BE2C (cell line): ENCODE measurements at places on chromosomes 3 and 15.
A peak's percentile ranks its signal among the peaks of the same experiment; 100 is the strongest.

DNA sequence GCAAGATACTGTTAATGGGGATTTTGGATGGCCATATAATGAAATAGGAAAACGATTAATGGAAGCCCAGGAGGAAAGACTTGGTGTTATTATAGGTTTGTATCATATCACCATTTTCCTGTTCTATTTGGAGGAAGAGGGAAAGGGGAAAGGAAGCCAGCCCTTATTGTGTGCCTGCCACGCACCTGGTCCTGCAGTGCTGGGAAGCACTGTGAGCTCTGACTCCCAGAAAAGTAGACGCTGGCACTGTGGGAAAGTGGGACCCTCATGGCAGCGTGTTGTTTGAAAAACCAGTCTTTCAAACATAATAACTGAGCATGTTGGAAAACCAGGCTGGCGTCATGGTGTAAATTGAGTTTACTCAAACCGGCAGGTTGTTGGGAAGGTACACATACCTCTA, 22.0 kb downstream of the CGNL1 start:
- no peak for DNase-seq

GRCh38 chr3:150146991-150147761, 176.5 kb upstream of the PFN2 start:
- no peak for DNase-seq

- DNase-seq, result no peak
Observed at GRCh38 chr3:73225146-73225855, 163.8 kb downstream of the EBLN2 start.

GRCh38 chr3:196127308-196128040, 45.6 kb upstream of the TFRC start:
- no peak for DNase-seq

GRCh38 chr3:175486255-175486654, 627.1 kb downstream of the NAALADL2 start:
- no peak for DNase-seq

GRCh38 chr15:66108483-66109265, 144.9 kb downstream of the MEGF11 start:
- no peak for DNase-seq

DNA sequence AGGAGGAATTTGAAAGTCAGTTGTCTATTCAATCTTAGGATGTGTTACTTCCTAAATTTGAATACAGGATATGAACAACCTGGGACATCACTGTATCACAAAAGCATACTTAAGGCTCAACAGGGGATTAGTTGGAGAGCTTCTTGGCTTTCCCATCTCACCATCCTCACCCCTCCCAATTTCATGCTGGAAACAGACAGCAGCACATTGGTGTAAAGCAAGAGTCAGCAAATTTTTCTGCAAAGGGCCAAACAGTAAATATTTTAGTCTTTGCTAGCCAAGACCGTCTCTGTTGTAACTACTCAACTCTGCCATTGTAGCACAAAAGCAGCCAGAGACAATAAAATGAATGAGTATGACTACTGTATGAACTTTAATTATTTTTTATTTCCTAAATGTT, 94.9 kb downstream of the ERC2 start:
- no peak for DNase-seq

- no peak for DNase-seq
Observed at GRCh38 chr3:137709011-137709601, 55.0 kb upstream of the SOX14 start.

GRCh38 chr3:110791995-110792686, 279.5 kb upstream of the NECTIN3 start:
- no peak for DNase-seq

DNA sequence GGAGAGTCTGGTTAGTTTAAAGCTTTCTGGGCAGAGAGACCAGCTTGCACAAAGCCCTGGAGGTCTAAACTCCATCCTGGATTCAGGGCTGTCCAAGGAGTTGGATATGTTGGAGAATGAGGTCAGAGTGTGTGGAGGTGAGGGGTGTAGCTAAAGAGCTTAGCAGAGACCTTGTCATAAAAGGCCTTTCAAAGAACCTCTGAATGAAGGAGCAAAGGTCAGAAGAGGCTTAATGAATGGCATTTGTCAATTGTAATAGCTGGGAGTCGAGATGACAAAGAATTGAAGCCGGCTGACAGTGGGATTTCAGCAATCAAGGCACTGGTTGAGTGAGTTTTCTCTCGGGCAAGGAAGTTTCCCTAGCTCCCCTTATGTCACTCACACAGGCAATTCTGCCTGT, 202.6 kb downstream of the PDCD6IP start:
- DNase-seq, result no peak

- no peak for DNase-seq
Observed at GRCh38 chr3:175383813-175384212, 524.7 kb downstream of the NAALADL2 start.

- no peak for DNase-seq
Observed at GRCh38 chr3:154972951-154973350, 107.2 kb upstream of the MME start.

DNA sequence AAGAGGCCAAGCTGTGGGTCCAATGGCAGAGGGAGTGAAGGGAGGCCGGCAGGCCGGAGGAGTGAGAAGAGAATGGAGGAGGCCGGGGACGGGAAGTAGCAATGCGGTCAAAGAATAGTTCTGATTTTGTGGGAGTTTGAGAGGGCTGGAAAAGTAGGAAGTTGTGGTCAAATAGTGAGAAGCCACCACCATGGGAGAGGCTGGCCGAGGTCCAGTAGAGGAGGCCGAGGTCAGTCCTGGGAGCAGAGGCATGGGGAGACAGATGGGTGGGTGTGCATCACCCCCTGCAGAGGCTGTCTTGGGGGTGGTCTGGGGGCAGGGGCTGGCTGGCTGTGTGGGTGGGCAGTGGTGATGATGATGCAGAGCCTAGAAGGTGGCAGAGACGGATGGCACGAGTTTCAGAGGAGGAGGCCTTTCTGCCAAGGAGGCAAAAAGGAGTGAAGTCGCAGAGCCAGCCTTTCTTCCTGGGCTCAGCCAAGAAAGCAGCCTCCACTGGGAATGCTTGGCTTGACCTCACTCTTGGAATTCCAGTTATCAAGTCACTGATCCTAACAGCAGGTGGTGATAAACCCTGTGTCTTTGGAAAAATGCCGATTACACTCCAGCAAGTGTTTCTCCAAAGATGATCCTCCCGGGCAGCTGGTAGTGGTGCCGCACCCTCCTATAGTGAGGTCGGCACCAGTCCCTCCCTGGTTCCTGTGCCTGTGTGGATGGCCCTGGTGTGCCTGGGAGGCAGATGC, 57.3 kb downstream of the ARNT2 start:
- DNase-seq, result no peak

- DNase-seq, result no peak
Observed at GRCh38 chr3:56869157-56869889, 67.6 kb upstream of the ARHGEF3 start.

DNA sequence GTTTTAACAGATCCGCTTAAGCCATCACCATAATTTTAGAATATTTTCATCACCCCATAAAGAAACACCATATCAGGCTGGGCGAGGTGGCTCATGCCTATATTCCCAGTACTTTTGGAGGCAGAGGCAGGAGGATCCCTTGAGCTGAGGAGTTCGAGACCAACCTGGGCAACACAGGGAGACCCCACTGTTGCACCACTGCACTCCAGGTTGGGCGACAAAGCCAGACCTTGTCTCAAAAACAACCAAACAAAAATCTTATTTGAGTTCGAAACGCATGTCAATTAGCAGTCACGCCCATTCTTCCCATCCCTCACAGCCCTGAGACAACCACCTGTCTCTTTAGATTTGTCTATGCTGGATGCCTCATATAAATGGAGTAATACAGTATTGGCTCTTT, 119.9 kb downstream of the KLF13 start:
- no peak for DNase-seq

GRCh38 chr15:93493172-93493571, 404.2 kb upstream of the RGMA start:
- no peak for DNase-seq

GRCh38 chr3:126468028-126468891, 7.4 kb downstream of the ZXDC start:
- DNase-seq, result peak; percentile 6

GRCh38 chr3:55624238-55624637, 137.1 kb upstream of the WNT5A start:
- DNase-seq, result no peak

- no peak for DNase-seq
Observed at GRCh38 chr3:189982321-189982945, 138.3 kb downstream of the P3H2 start.

DNA sequence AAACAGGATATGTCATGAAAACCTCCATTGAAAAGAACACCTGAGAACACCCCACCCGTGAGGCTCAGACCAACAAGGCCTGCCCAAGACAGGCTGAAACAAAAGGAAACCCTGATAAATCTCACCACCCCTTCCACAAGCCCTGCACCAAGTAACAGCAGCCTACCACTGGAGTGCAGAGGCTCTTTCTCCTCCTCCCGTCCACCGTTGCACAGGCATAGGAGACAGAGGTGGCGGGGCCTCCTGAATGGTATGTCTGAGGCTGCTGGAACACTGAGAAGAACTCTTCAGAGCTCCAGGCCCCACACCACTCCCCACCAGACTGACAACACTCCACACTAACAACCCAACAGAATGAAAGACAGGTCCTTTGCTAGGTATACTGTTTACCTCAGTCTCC, 21.4 kb downstream of the CHDH start:
- DNase-seq, result no peak
